ENCODE measurements at places on chromosomes 13 and 19.

DNA sequence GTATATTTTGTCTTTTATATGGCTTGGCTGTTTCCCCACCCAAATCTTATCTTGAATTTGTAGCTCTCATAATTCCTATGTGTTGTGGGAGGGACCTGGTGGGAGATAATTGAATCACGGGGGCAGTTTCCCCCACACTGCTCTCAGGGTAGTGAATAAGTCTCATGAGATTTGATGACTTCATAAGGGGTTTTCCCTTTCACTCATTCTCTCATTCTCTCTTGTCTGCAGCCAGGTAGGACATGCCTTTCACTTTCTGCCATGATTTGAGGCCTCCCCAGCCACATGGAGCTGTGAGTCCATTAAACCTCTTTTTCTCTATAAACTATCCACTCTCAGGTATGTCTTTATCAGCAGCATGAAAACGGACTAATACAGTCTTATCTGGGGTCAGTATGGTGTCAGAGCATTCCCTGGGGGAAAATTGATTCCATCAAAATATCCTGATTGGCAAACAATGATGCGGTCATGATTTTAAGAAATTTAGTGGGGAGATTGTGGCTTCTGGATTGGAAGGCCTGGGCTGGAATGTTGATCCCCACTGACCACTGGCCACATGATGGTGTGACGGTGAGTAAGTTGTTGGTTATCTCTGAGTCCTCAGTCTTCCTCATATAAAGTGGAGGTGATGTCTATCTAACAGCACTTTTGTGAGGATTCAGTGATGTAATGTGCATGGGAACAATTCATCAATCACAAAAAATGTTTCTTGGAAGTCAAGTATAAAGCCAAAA, 27.5 kb upstream of the ANKRD10 start:
- no peak for DNase-seq

GRCh38 chr19:2227415-2228156, 8.5 kb downstream of the PLEKHJ1 start:
- no peak for DNase-seq

DNA sequence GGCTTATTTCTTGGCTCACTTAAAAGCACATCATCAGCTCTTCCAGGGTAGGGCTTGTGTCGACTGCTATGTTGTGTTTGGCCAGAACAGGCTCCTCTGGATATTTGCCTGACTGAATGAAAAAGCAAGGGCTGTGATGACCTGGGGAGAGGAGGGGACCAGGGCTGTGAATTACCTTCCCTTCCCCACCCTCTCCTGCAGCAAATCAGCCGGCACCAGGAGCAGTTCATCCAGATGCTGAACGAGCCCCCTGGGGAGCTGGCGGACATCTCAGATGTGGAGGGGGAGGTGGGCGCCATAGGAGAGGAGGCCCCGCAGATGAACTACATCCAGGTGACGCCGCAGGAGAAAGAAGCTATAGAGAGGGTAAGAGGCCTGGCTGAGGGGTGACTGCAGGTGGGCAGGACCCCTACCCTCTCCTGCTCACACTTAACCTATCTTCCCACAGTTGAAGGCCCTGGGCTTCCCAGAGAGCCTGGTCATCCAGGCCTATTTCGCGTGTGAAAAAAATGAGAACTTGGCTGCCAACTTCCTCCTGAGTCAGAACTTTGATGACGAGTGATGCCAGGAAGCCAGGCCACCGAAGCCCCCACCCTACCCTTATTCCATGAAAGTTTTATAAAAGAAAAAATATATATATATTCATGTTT, 4.4 kb downstream of the GADD45GIP1 start:
- no peak for DNase-seq

- no peak for DNase-seq
These were observed 3.1 kb upstream of the GJB2 start for GRCh38 chr13:20195801-20196200.

Measured in stimulated activated CD8-positive, alpha-beta memory T cell treated with anti-CD3 and anti-CD28 coated beads, Interleukin-4, amount 100 ng/mL, for 1 hour (primary cell).